Activated CD4-positive, alpha-beta T cell treated with anti-CD3 and anti-CD28 coated beads for 48 hours (primary cell): ENCODE measurements at places on chromosomes 1 and 21.

DNA sequence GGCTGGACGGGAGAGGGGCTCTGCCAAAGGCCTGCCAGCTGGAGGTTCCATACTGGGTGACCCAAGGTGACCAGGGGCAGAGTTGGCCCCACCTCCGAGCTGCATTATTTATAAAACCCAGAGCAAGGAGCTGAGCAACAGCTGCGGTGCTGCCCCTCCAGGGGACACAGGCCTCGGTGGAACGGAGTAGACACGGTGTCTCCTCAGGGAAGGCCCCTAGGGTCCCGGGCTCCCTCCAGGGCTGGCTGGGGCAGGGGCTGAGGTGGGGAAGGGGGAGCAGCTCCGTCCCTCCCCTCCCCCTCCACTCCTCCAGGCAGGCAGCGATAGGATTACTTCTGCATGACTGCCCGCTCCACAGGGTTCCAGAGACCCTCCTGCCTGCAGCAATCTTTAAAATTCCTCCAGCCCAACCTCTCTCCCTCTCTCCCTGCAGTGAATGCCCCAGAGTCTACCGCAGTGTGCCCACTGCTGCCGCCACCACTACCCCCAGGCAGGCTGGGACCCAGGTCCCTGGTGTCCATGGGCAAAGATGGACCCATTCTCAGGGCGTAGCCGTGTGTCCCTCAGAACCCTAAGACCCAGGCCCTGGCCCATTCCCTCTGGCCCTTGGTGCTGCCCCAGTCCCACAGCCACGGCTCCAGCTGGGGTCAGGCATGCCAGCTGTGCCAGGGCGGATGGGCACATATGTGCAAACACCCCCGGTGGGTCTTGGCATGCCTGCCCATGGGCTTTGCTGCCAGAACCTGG lies 10.8 kb downstream of the AHDC1 start:
- DNase-seq = no peak

DNA sequence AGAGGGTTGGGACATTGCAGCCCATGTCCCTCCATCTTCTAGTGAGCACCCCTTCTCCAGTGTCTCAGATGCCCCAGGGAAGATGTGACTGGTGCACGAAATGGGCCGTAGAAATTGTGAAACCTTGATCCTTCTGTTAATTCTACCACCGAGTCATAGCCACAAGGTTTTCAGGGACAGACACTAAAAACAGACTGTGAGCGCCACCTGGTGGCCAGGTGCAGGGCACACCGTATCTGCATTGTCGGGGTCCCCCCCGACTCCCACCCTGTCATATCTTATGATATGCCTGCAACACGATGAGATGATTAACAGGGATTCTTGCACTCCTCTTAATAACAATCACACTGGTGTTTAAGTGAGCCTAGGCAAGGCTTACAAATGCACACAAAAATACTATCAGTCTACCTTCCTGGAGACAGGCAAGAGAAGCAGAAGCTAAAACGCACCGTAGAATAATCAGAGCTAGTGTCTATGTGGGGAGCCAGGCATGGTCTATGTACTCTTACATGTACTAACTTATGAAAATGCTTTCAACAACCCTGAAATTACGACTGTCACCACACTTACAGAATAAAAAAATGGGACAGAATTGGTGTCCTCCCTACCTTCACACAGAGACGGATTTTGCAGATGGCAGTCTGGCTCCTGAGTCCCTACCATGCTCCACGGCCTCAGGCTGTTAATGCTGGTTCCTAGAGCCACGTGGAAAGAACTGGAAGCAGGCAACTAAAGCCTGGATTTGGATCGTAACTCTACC lies 57.9 kb downstream of the FHAD1 start:
- DNase-seq = peak; percentile 80

- no peak for DNase-seq
These were observed 12.2 kb upstream of the ARHGEF10L start for GRCh38 chr1:17527036-17527914.

DNA sequence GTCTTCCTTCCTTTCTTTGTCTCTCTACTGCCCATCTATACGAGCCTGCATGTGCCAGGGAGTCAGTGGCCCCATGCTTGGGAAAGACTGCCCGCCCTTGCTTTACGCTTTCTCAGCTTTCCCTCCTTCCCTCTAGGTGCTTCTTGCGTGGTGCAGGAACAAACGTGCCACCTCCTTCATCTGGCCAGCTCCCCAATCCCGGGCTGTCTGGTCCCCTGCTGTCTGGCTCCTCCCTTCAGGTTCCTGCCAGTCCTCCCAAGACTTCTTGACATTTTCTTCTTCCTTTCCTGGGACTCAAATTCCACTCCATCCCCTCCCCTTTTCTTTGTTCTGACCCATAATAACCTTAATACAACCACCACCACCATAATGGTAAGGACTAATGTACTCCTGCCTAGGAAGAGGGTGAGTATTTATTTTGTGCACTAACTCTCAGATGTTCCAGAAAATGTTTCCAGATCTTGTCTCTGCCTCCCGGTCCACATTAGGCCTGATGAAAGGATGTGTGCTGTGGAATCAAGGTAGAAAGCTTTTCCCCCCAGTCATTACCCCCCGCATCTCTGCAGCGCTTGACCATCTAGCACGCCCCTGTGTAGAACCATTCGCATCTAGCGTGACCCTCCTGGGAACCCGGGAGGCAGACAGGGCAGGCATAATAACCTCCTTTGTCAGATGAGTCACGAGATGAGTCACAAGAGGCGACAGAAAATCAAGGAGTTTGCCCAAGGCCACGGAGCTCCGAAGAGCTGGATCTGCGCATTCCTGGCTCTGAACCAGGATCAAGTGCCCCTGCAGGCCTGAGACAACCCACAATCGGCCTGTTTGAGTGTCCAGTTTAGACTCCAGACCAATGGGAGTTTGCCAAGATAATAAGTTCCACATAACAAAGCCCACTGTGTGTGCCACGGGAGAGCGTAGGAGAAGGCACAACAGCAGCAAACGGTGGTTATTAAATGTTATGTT lies 60.1 kb upstream of the NEK2 start:
- DNase-seq = no peak

DNA sequence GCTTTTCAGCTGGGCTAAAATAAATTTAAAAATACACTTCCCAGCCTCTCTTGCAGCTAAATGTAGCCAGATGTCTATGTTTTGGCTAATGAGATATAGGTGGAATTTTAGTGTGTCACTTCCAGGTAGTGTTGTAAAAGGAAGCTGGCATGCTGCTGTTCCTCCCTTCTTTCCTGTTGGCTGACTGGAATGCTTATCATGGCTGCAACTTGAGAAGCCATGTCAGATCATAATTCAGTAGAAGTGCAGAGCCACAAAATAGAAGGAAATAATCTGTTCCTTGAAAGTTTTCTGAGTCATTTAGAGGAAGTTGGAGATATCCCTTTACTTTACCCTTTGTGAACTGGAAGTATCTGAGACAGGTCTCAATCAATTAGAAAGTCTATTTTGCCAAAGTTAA lies 10.9 kb upstream of the RBM15 start:
- no peak for DNase-seq

- DNase-seq = no peak
These were observed 70.2 kb downstream of the UCK2 start for GRCh38 chr1:165897326-165898303.

GRCh38 chr1:33610391-33610790 lies 137.9 kb downstream of the ZSCAN20 start:
- no peak for DNase-seq

DNA sequence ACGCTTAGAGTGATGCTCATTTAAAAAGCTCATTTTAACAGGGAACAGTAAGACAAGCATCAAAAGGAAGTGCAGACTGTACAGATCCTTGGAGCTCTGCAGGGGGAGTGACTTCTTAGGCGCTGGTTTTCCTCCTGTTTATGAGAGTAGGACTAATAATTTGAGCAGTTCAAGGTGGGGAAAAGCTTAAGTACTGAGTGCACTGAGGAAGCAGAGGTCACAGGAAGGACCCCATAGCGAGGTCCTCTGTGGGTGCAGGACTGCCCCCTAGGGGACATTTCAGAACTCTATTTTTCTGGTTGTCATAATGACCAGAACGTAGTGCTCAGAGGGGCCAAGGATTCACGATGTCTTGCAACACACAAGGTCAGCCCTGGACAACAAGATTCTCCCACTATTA lies 112.1 kb downstream of the HLCS start:
- peak; percentile 36 for DNase-seq

GRCh38 chr1:222299524-222299923 lies 248.4 kb downstream of the HHIPL2 start:
- no peak for DNase-seq

DNA sequence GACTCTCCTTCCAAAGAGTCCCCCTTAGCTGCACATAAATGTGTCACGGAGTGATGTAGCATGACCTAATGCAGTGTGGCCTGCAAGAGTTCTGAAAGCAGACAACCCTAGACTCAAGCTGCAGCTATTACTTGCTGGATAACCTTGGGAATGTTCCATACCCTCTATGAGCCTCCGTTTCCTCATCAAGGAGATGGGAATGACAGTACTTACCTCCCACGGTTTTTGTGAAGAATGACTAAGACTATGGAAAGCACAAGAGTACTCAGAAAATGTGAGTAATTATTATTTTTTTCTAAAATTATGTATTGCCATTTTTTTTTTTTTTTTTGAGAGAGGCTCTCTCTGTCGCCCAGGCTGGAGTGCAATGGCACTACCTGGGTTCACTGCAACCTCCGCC lies 3.0 kb downstream of the TTC39A start:
- no peak for DNase-seq

- no peak for DNase-seq
These were observed 22.2 kb upstream of the GPR25 start for GRCh38 chr1:200850554-200850953.

DNA sequence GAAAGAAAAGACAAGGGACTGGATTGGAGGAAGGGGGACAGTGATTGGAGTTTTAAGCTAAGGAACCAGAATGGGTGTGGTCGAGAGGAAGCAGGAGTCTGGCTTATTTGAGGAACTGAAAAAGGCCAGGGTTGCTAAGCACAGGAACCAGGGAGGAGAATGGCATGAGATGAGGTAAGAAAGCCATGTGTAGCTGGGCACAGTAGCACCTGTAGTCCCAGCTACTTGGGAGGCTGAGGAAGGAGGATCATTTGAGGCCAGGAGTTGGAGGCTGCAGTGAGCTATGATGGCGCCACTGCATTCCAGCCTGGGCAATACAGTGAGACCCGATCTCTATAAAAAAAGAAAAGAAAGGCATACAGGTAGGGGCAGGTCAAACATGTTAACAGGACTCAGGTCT lies 8.1 kb upstream of the KHDRBS1 start:
- DNase-seq = no peak

- no peak for DNase-seq
These were observed 3.4 kb upstream of the FAM131C start for GRCh38 chr1:16076865-16077238.

DNA sequence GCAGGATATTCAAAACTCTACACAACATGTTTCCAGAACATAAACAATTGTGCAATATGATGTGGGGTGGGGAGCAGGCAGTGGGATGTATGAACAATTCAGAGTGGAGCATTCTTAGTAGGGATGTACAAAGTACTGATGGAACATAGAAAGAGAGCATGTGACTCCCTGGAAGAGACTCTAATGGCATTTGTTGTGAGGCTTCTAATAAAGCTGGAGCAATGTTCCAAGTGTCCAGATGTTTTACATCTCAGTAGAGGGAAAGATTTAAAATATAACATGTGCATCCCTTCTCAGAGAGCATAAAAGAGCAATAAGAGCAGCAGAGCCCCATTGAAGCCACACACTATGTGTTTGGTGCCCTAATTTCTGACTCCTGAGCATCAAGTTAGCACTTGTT lies 116.5 kb downstream of the BRINP2 start:
- no peak for DNase-seq

GRCh38 chr1:182786223-182786994 lies 3.2 kb upstream of the NPL start:
- DNase-seq = peak; percentile 57

- no peak for DNase-seq
These were observed 23.7 kb downstream of the CLIC6 start for GRCh38 chr21:34692458-34693020.

- DNase-seq = no peak
These were observed 43.0 kb upstream of the TARDBP start for GRCh38 chr1:10969267-10969970.

GRCh38 chr1:89566761-89567174 lies 42.1 kb downstream of the LRRC8B start:
- DNase-seq = no peak

- DNase-seq = no peak
These were observed 19.5 kb downstream of the USP24 start for GRCh38 chr1:55195521-55196233.

DNA sequence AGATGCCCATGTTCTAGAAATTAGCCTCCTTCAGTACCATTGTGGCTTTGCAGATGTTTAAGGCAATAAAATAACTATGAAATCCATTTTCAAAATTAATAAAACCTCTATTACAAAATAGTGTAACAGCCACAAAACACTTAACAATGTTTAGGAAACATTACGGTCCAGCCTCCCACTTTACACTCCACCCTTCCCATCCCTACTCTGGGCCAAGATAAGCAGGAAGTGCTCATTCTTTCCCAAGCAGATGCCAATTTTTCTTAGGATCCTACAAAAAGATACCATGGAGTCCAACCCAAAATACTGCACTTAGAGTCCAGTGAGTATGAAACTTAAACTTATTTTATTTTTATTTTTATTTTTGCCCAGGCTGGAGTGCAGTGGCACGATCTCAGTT lies 150.8 kb downstream of the NR5A2 start:
- DNase-seq = no peak

GRCh38 chr1:87497380-87498203 lies 168.9 kb downstream of the LMO4 start:
- DNase-seq = no peak

- DNase-seq = no peak
These were observed 4.7 kb downstream of the PTPRU start for GRCh38 chr1:29240986-29241385.

- no peak for DNase-seq
These were observed 22.1 kb downstream of the IFFO2 start for GRCh38 chr1:18934205-18935000.

DNA sequence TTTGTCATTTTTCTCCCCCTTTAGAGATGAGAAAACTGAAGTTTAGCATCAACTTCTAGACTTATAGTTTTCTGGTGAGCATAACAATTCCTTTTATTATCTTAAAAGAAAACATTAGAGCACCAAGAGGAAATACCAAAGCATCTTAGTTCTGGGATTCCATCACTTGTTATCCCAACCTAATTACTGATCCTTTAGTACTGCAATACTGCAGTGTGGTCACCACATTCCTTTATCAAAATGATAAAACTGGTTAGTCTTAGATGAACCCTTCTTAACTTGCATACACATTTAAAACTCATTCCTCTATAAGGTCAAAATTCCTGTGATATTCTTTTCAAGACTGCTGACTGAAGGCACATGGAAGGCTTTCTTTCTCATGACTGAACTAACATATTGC lies 23.1 kb downstream of the SOD1 start:
- no peak for DNase-seq

GRCh38 chr1:36699113-36699911 lies 216.6 kb upstream of the CSF3R start:
- no peak for DNase-seq

- no peak for DNase-seq
These were observed 19.5 kb downstream of the SZRD1 start for GRCh38 chr1:16386454-16387113.

DNA sequence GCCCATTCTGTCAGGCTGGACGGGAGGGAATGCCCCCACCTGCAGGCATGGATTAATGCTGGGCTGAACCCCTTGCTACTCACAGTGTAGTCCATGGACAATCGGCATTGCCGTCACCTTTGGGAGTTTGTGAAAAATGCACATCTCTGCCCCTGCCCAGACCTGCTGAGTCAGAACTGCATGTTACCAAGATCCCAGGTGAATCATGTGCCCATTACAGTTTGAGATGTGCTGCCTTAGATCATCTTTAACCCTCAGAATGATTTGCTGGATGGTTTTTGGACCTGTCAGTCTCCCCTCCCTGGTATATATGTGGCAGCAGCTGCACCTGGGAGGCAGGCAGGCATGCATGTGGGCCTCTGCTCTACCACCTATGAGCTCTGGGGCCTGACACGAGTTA lies 15.0 kb downstream of the HTR6 start:
- DNase-seq = no peak
